ENCODE measurements at places on chromosomes 16 and 17.

DNA sequence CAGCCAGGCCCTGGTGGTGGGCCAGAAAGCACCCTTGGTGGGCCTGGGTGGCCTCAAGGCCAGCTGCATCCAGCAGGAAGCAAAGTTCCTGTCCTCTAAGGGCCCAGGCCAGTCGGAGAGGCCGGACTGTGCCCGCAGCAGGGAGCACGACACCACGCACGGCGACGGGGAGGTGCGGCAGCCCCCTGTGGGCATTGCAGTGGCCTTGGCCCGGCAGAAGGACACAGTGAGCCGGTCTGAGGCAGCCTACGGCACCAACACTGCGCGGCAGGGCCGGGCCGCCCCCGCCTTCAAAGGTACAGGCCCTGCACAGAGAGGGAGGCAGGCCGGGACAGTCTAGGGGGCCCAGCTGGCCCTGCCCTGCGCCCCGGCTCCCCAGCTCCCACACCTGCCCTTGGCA, 48.0 kb downstream of the BAHCC1 start:
- DNase-seq, result no peak

- DNase-seq, result no peak
Observed at GRCh38 chr17:68458260-68459036, 1.2 kb upstream of the WIPI1 start.

DNA sequence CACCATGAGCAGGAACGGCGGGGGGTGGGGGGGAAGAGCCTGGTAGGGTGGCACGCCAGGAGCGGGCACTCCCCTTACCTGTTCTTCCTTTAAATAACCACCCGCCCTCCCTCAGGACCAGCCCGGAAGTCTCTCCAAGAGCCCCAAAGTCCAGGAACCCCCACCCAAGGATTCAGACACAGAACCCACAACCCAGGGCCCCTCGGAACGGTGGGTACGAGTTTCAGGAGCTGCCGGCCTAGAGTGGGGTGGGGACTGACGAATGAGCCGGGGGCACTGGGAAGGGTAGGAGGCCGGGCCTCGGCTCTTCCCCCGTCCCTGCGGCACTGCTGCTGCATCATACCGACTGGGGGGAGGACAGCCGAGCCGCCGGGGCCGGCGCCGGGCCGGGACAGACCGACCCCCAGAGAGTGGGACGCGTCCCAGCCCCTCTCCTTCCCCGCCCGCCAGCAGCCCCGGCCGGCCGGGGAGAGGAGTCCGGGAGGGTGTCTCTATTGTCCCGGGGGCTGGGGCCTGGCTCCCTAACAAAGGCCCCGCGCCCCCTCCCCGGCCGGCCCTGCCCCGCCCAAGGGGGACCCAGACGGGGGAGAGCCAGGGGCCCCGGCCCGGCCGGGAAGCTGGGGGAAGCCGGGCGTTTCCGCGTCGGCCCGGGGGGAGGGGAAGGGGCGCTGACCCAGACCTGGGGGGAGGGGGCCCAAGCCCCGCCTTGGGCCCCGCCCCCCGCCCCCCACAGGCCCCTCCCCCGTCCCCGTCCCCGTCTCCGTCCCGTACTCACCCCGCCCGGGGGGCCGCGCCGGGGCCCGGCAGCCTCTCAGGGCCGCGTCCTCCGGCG, 747 bp downstream of the ATXN7L3 start:
- DNase-seq, result peak; percentile 65

DNA sequence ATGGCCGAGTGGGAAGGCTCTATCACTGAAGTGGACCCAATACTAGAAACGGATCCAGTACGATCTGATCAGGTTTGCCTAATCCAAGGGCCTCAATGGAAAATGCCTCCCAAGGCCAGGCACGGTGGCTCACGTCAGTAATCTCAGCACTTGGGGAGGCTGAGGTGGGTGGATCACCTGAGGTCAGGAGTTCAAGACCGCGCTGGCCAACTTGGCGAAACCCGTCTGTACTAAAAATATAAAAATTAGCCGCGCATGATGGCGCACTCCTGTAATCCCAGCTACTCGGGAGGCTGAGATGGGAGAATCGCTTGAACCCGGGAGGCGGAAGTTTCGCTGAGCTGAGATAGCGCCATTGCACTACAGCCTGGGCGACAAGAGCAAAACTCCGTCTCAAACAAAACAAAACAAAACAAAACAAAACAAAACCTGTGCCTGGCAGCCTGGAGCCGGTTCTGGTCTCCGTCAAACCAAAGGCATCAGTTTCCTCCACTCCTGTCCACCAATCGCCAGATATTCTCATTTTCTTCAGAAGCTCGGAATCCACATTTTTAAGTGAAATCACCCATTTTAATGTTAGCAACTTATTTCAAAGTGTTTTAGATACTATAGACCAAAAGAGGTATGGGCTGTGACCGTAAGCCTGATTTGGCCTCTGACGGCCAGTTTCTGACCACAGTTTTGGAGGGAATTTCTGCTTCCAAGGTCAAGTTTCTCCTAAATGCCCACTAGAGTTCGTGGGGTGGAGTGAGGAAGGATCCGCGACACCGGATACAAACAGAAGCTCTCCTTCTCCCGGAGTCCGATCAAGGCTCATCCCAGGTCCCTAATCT, 664 bp downstream of the NQO1 start:
- DNase-seq, result no peak

DNA sequence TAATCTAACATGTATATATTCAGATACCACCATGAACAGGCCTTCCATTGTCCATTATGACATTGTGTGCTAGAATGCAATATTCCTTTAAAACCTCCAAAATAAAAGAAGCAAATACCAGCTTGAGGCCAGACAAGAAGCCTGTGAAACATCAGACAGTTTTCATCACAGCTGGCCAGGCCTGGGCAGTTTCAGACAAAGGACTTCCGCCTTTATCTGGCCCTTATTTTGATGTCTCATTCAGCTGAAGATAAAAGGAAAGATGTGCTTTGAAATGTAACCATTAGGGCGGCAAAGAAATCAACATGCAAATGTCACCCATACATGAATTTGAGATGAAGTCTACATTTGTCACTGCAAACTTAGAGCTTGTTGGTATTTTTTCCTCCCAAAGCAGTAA, 737.5 kb downstream of the KCNJ2 start:
- DNase-seq, result peak; percentile 36

- no peak for DNase-seq
Observed at GRCh38 chr16:67910158-67910557, 17.1 kb downstream of the PSKH1 start.

DNA sequence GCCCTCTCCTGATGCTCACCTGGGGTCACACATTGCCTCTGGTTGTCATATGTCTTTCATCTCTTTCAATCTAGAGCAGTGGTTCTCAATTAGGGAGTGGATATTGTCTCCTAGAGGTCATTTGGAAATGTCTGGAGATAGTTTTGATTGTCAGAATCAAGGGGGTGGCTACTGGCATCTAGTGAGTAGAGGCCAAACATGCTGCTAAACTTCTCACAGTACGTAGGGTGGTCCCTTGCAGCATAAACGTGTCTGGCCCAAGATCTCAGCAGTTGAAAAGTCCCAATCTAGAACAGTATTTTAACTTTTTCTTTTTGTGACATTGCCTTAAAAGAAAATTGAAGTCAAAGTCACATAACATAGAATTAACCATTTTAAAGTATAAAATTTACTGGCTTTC, 30.5 kb upstream of the SLC5A10 start:
- DNase-seq, result no peak

GRCh38 chr17:50207315-50207714, 5.9 kb upstream of the COL1A1 start:
- DNase-seq, result no peak

DNA sequence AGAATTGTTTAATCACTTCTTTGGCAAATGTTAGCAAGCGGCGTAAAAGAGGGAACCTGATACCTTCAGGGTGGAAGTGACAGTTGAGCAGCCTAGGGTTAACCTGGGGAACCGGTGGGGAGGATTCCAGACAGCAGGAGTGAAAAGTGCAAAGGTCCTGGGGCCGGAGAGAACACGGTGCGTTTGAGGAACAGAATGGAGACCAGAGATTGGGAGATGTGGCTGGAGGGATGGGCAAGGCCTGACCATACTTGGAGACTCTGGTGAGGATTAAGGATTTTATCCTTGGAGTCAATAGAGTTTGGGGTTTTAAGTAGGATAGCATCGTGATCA, 2.3 kb upstream of the ZNF500 start:
- DNase-seq, result no peak

DNA sequence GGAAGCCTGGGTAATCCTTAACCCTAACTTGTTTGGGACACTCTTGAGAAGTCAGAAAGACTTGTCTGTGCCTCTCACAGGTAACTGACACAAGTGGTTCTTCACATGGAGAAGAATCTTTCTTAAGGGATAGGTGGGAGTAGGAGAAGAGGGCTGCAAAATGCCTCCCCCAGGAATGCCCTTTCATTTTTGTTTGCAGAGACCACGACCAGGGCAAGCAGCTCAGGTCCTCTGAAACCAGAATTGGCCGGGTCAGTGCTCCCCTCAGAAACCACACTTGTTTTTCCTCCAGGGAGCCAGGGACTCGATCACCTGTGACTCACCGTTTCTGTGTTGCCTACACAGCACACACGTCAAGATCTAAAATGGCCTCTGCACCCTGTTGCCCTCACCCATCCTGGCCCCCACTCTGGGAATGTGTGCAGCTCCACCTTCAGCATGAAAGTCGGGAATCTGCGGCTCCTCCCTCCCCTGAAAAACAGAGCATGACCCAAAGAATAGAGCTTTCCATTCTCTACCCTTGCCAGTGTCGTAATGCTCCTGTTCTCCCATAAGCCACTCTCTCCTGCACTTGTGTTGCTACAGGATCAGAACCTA, 36.1 kb downstream of the HNF1B start:
- no peak for DNase-seq

GRCh38 chr17:50149091-50149416, 1.4 kb downstream of the PPP1R9B start:
- DNase-seq, result no peak

DNA sequence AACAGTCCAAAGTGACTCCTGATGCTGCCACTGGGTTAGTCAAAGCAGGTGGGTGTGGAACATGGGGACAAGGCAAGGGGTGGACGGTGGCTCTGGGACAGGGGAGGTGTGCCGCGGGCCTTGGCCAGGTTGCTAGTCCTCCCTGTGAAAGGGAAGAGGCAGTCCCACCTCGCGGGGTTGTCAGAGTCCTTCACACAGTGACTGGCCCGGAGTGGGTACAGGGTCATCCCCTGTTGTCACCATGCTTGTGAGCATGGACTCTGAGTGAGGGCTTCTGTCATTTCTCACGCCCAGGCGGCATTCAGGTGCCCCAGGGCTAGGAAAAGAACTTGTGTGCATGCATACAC, 3.1 kb upstream of the ZNF469 start:
- no peak for DNase-seq

DNA sequence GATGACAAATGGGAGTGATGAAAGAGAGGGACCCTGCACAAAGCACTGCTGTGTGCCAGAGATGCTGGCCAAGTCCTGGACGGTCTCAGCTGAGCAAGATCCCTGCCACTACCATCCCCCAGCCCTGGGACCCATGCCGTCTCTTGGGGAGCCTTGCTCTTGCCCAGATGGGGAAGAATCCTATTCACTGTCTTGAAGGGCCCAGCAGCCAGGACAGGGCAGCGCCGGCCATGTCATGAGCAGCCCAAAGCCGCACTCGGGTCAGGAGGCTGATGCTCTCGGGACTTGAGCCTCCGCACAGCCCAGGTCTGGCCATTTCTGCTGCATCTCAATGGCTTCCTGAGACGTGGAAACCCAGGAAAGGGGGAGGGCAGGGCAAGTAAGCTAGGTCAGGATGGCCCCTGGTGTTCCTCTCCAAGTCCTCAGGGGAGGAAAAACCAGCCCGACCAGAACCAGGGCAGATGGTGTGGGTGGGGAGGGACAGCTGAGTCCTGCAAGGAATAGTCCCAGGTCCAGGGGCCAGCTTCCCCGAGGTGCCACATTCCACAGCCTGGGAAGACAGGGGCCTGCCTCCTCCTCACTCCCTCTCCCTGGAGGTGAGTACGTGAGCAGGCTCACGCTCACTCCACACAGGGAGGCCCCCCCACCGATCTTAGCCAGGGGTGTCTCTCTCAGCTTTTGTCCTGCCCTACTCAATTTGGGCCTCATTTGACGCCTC, 7.8 kb upstream of the KRT19 start:
- DNase-seq, result no peak

DNA sequence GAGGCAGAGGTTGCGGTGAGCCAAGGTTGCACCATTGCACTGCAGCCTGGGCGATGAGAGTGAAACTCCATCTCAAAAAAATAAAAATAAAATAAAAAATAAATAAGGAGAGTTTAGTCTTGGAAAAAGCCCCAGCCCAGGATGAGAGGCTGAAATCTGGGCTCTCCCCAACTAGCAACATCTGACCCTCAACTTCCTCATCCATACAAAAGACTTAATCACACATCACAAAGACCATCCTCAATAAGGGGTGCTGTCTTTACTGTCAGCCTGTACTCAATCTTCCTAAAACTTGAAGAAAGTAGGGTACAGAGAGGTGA, 11.4 kb upstream of the SLC4A1 start:
- no peak for DNase-seq

DNA sequence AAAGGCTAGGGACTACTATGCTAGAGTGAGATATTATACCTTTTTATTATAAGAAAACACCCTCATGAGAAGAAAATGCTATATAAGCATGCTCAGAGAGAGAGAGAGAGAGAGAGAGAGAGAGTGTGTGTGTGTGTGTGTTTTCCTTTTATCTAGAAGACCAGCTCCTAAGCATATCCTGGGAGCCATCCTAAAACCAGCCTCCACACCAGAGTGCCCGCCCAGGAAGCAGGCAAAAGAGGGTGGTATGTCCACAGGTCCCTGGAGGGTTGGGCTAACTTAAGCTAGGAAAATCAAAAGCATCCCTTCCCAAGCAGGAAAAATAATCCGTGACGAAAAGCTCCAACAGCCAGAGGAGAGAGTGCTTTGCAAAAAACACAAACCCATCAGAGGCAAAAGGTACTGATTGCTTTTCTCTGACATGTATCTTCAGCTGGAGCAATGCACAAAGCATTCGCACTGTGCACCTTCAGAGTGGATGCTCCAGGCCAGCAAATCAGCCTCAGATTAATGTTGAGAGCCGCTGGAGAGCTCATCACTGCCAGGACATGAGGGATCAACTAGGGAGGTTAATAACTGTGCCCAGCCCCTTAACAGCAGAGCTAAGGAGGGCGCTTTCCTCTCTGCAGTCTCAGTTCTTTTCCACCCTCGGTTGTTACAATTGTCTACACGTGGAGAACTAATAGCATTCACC, 125.1 kb downstream of the SLC39A11 start:
- DNase-seq, result no peak

DNA sequence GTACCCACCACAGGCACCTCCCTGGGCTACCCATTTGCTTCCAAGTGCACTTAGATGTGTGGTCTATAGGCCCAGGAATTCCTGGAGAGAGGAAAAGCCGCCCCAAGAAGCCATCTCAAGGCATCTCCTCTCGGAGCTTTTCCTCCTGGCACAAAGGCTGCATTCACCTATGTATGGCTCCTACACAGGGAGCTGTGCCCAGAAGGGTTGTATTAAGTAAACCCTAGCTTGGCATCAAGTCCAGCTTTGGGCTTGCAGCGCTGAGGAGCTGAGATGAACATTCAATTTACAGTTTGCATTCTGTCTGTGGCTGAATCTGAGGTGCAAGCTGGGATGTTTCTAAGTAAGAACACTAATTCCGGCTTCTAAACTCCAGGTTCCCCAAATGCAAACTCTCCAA, 81.3 kb downstream of the CDYL2 start:
- DNase-seq, result no peak

DNA sequence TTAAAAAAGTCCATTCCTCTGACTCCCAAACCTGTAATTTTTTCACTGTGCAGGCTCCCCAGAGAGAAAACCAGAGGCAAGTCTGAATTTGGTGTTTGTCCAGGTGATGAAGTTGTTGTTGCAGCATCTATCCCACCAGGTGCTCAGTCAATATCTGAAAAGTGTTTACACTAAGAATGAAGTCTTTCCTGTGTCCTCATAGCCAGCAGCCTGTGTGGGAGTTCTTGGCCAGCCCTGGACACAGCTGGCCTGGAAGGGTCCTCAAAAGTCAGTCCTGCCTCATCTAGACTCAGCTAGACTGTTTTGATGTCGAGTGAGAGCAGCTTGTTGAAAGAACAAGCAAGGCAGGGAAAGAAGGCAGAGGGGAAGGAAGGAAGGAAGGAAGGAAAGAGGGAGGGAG, 3.3 kb upstream of the PMP22 start:
- no peak for DNase-seq
